ENCODE measurements at places on chromosomes 7 and 10. TPM values are rescaled to one million over a fixed set of nuclear protein-coding genes. Genes with fewer than 3 reads are reported as not detected.

DNA sequence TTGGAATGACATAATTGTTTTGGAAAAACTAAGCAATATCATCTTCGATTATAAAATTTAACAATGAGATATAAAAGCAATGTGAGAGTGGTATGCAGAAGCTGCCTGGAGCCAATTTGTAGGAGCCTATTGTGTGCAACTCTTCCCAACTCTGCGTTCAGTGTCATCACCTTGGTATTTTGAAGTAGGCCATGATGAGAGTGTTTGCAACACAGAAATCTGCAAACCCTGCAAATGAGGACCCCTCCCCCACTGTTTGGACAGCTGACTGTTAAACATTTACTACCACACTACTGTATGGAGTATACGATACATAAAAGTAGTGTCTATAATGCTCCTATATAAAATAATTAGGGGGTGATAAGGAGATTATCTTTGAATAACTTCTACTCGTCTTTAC, 531.3 kb downstream of the ATRNL1 start:
- DNase-seq, result no peak

DNA sequence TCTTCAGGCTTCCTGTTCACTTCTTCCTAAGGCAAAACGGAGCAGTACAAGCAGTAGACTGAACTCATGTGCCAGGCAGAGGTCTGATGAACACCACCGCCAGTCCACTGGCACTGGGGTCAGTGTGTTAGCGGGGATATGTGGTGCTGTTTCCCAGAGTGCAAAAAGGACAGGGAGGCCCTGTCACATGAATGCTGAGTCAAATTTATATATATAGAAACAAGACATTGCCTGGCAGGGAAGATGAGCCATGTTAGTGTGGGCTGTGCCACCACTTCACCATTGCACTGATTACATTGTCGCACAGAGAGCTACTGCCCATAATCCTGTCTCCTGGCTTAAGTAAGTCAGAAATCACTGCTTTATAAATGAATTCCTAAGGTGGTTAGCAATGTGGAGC, 122.2 kb upstream of the AMPH start:
- no peak for DNase-seq

DNA sequence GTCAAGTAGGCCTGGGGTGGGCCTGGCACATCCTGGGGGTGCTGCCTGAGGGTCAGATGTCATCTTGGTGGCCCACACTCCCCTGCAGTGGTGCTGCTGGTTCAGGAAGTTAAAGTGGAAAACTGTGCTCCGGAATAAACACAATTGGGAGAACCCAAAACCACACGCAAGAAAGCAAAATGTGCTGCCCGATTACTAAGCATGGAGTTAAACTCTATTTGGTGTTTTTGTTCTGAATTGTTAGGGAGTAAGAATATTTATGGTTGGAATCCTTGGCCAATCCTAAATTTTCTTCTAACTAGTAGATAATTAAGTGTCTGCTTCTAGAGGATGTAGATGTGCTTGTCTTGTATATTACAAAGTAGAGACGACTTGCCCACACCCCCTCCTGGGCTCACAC, 131.4 kb downstream of the MGMT start:
- DNase-seq, result no peak

DNA sequence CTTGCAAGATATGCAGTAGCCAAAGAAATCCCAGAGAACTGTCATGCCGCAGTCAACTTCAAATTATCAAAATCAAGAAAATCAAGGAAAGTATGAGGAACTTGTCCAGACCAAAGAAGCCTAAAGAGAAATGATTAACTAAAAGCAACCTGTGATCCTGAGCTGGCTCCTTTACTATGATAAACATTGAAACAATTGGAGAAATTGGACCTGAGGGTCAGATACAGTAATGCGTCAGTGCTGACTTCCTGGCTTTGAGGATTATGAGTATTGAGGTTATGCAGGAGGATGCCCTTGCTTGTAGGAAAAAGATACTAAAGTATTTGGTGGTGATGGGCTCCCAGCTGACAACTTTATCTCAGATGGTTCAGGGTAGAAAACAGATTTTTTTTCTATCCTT, 324.7 kb upstream of the AKR1E2 start:
- no peak for DNase-seq

GRCh38 chr7:135558881-135559280, 1.2 kb downstream of the NUP205 start:
- DNase-seq, result no peak

DNA sequence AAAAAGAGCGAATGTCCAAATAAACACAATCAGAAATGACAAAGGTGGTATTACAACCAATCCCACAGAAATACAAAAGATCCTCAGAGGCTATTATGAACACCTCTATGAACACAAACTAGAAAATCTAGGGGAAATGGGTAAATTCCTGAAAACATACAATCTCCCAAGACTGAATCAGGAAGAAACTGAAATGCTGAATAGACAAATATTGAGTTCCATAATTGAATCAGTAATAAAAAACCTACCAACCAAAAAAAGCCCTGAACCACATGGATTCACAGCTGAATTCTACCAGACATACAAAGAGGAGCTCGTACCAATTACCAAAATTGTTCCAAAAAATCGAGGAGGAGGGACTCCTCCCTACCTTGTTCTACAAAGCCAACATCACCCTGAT, 56.1 kb upstream of the ZNF800 start:
- no peak for DNase-seq

DNA sequence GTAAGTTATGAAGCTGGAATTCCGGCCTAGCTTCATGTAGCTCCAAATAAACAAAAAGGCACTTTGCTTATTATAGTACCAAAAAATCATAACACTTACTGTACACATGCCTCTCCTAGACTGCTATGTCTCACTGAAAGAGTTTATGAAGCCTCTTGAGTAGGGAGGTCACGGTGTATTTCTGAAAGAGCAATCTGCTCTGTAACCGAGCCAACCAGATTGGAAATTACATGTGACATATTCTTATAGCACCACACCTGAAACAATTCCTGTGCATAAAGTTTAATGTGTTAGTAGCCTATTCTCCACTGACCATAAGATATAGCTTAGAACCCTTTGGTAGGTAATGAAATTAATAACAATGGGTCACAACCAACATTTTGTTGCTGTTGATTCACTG, 1.3 kb upstream of the FAM3C start:
- DNase-seq, result no peak

GRCh38 chr10:100621360-100622205, 85.8 kb downstream of the HIF1AN start:
- DNase-seq, result no peak

DNA sequence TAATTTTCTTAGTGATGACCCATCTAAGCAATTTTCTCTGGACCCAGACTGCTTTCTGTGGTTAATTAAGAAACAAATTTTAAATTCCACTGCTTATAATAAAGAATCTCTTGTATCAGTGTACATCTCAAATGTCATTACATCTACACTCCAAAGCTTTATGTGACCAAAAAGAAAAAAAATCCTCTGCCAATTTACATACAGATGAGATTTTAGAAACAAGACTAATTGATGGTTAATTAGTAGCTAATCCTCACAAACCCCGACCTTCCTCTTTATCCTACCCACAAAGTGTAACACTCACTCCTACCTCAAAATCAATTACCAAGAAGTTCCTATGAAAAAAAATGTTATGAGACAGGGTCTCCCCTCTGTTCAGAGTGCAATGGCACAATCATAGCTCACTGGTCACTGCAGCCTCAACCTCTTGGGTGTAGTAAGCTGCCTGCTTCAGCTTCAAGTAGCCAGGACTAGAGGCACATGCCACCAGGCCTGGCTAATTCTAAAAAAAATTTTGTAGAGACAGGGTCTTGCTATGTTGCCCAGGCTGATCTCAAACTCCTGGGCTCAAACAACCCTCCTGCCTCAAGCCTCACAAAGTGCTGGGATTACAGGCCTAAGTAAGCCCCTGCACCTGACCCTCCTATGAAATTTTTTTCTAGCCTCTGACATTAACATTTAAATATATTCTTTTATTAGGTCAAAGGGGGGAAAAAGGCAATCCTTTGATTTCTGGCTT, 14.8 kb downstream of the KIF5B start:
- no peak for DNase-seq

- DNase-seq, result no peak
Observed at GRCh38 chr10:48811461-48811860, 126.8 kb downstream of the WDFY4 start.

- no peak for DNase-seq
Observed at GRCh38 chr7:3043544-3044371, at the start of gene CARD11. Gene CARD11, minus strand, starts transcription at chr7:3043867. Its CDS starts 85,361 bp downstream, at chr7:2958506.

GRCh38 chr10:36183726-36184125, 541.6 kb upstream of the FZD8 start:
- DNase-seq, result no peak

DNA sequence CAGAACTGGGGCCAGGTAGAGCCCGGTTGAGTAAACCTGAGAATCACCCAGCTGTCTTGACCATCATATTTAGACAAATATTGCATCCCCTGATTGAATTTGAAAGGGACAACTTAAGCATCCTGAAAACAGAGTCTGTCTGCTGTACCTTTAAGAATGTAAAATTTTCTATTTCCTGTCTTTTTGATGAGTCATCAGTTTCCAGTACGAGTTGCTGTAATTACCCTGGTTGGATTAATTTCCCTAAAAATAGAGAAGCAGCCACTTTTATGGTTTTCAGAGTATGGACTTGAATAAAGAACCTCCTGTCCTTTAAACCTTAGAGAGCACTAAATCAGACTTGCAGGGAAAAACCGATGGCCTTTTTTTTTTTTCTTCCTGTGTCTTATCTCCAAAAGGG, 164.6 kb upstream of the SH2B2 start:
- DNase-seq, result no peak

DNA sequence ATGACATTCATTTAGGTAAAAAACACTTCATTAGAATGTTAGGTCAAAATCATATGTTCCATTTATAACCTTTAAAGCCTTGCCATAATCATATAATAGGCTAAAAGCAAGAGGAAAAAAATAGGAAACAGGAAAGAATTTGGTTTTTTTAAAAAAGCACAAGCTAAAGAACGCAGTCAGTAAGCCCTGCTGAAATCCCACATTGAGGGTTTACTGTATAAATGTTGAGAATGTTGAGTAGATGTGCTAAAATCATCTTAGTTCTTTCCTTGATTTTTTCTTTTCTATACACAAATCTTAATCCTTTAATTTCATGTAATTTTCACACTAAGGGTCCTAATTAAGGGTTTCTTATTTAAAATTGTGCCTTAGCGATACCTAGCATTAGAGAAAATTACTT, 133.0 kb downstream of the TSPAN12 start:
- DNase-seq, result no peak

DNA sequence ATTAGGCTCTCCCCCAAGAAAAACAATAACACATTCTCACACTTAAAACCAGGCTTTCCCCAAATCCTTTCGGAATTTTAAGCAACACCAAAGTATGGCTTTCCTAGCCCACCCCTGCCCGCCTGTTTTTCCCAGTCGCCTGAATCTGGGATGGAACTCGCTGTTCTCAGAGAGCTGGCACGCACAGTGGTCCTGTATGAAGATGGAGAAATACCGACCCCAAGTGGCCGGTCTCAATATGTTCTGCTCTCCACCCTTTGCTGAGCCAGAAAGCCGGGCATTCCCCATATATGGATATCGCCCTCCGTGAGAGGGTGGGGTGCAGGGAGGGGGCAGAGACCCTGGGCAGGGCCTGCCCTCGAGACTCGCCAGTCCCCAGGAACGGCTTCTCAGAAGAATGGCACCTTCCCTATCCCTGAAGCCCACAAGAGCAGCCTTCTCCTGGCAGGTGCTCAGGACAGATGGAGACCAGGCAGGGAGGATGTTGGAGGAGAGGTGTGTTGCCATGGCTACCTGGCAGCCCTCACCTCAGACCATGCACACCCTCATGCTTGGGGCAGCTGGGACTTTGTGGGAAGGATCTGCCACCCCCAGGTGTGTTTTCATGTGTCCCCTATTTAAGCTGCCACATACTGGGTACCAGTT, 3.4 kb downstream of the TACR2 start:
- DNase-seq, result peak; percentile 72

- DNase-seq, result no peak
Observed at GRCh38 chr7:69962186-69963065, 364.2 kb downstream of the AUTS2 start.

GRCh38 chr10:97533888-97534287, 35.2 kb downstream of the UBTD1 start:
- no peak for DNase-seq

GHRHR gene
- total RNA-seq, result 1.8 TPM

TMEM243 gene
- 18.6 TPM for total RNA-seq

PLEKHS1 gene
- total RNA-seq, result not detected

C10orf62 gene
- 0.89 TPM for total RNA-seq

ASIC3 gene
- total RNA-seq, result 28.3 TPM

LEP gene
- total RNA-seq, result not detected

AGBL3 gene
- total RNA-seq, result 5.8 TPM

PRSS37 gene
- not detected for total RNA-seq

HOXA10 gene
- total RNA-seq, result not detected

HECW1 gene
- total RNA-seq, result 106 TPM

Measured in dorsolateral prefrontal cortex (tissue), 122 donors.